ENCODE measurements at places on chromosomes 16 and 17.

DNA sequence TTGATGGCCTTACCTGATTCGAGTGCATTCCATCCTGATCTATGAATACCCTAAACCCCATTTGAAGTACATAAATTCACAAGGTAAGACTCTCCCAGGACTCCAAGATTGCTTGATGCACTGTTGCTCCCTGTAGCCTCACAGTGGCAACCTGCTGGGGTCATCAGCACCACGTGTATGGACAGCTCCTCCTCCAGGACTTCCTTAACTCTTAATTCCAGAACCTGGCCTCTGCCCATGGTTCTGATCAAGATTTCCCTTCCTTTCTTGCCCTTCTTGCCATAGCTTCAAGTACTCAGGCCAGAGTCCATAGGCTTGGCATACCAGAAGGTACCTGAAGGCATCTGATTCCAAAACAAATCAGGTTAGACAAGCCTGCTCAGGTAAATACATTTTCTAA is 34.0 kb upstream of the NLK start:
- DNase-seq, result no peak

- DNase-seq, result no peak
Observed at GRCh38 chr16:3007059-3007956, 5.4 kb upstream of the CLDN9 start.

- no peak for DNase-seq
Observed at GRCh38 chr16:81693041-81693743, 85.9 kb upstream of the PLCG2 start.

DNA sequence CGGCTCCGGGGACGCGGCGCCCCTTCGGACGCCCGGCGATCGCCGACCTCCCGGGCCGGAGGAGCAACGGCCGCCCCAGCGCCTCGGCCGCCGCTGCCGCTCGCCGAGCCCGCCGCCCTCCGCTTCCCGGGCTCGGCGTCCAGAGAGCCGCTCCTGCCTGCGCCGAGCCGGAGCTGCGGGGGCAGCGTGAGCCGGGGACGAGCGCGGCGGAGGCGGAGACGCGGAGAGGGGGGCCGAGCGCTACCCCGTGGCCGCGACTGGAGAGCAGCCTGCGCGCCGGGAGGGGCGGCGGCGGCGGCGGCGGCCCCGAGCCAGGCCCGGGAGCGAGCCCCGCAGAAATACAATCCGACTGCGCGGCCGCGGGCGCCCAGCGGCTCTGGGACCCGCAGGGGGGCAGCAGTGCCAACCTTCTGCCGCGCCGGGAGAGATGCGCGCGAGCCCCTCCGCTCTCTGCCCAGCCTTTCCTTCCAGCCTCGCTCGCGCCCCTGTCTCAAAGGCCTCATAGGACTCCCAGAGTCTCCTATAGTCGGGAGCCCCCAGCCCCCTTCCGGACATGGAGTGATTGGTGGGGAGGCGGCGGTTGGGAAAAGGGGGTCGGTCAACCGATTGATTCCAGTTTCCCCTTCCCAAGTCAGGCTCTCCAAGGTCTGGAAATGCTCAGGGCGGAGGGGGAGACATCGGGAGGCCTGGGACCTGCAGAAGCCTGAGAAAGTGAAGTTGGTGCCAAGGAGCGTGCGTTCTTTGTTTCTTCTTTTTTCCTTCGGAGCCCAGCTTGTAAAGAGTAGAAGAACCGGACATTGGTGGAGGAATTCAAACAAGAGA is 1.0 kb upstream of the SDK2 start:
- DNase-seq, result no peak

GRCh38 chr17:57604771-57605674 is 140.1 kb downstream of the CCDC182 start:
- no peak for DNase-seq

- DNase-seq, result no peak
Observed at GRCh38 chr16:65336160-65336559, 214.3 kb upstream of the CDH11 start.

DNA sequence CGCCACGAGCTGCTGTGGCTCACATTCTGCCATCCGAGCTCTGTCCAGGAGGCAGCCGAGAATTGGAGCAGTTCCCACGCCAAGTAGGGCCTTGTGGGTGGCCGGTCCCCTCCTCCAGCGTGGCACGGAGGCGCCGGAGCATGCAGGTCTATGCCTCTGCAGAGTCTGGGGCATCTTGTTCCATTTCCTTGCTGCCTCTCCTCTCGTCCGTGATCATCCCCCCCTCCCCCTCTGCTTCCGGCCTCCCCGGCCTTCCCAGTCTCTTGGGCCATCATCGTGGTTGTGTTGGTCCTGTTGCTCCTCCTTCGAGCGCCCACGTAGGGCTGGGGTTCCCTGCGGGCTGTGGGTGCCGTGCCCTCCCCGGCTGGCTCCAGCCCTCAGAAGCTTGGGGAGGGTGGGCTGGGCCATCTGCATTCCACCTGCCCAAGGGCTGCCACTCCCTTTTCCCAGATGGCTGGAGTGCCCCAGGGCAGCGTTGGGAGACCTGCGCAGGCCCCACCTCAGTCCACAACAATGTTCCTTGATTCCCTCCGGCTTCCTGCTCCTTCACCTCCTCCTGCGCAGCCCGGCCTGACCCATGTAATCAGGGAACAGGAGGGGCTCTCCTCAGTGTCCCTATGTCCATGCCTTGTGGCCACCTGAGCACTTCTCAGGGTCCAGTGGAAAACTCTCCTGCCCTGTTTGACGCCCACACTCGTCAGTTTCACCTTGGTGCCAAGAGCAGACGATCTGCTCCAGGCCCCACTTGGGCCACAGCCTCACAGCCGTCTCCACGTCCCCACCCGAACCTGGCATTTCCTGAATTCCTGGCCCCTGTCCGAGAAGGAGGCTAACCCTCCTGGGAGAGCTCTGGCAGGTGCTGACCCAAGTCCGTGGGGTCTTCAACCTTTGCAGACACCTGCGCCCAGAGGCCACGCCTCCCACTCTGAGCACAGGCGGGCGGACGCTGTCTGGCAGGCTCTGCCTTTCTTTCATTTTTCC is 37.1 kb downstream of the BAIAP2 start:
- DNase-seq, result no peak

GRCh38 chr17:45366049-45366448 is 49.2 kb upstream of the MAP3K14 start:
- DNase-seq, result no peak

GRCh38 chr16:19001788-19002187 is 18.1 kb downstream of the TMC7 start:
- DNase-seq, result no peak

GRCh38 chr16:31532896-31533295 is 5.2 kb downstream of the AHSP start:
- DNase-seq, result no peak

DNA sequence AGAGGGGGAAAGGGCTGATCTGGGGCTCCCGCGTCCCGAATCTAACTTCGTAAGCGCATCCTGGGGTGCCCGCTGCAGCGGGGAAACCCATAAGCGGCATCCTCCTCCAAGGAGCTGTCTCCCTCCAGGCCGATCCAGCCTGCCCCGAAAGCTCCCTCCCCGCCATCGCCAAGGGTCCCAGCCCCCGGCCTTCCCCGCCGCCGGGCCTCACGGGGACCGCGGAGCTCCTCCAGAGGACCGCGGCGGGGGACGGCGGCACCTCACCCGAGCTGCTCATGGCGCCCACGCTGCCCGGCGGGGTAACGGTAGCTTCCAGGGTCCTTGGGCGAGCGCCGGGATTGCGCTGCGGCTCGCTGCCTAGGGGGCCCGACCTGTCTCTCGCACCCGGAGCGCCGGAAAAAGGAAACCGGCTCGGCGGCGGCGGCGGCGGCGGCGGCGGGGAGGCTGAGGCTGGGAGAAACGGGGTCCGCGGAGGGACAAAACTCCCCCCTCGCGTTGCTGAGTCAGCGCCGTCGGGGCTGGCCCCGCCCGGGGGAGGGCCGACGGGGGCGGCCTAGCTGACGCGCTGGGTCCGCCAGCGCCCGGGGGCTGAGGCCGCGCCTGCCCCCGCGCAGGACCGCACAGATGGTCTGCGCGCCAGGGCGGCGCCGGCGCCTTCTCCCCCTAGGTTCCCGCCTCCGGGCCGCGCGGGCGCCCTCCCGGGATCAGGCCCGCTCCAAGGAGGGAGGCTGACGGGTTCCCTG is at the start of gene BLMH:
Gene BLMH (minus strand): TSS at position 402 of the 743 bp plus-strand sequence. CDS start 125 bp downstream, at position 277.
- DNase-seq, result peak; percentile 74

GRCh38 chr16:4011225-4011939 is 104.9 kb downstream of the ADCY9 start:
- no peak for DNase-seq

DNA sequence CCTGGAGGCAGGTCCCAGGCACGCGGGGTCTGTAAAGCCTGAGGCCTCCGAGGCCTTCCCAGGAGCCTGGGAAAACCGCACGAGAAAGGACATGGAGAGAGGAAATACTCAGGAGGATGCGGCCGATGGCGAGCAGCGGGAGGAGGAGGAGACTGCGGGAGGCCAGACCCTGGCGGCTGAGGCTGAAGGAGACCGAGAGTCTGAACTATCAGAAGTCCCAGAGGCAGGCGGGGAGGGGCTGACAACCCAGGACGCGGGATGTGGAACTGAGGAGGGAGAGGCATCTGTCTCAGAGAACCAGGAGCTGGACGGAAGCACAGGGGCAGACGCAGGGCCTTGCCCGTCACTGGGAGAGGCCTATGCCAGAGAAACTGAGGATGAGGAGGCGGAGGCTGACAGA is 2.4 kb downstream of the APOBR start:
- DNase-seq, result no peak

DNA sequence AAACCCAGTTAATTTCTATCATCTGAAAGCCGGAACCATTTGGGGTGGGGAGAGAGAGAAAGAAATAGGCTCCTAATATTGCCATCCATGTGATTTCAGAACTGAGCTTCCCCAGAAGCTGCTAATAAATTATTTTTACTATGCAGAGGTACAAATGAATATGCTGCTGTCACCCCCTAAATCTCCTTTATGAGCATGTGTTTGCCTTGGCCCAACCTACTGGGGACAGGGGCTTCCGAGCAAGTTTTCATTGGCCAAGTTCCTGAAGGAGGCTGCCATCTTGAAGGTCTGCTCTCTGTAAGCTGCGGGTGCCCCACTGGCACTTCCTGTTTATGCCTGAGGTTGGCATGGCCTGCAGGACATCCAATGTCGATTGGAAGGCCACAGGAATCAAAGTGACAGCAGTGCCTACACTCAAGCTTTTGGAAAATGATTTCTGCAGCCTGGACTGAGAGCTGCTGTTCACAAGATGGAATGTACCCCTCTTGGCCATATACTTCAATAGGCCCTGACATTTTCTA is 194.7 kb downstream of the XYLT1 start:
- no peak for DNase-seq

DNA sequence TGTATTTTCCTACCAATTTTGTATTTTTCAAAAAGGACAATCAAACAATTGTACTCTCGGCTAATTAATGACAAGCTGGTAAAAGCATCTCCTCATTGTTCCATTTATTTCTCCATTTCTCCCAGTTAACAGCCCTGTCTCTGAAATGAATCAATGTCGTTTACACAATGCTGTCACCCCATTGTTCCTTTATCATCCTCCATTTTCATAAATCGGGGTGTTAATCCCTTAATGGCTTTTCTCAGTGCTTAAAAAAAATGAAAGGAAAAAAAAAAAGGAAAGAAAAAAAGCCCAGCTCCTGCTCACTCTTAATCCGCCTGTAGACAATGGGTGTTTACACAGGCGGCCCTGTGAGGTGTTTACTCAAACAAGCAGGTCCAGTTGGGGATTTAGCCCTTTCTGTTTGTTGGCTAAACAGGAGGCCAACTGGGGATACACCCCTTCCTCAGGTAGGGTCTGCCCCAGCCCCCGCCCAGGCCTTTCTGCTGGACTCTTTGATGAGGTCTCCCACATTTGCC is 86.8 kb upstream of the SALL1 start:
- no peak for DNase-seq

- DNase-seq, result no peak
Observed at GRCh38 chr17:43129671-43130010, 4.5 kb upstream of the BRCA1 start.

DNA sequence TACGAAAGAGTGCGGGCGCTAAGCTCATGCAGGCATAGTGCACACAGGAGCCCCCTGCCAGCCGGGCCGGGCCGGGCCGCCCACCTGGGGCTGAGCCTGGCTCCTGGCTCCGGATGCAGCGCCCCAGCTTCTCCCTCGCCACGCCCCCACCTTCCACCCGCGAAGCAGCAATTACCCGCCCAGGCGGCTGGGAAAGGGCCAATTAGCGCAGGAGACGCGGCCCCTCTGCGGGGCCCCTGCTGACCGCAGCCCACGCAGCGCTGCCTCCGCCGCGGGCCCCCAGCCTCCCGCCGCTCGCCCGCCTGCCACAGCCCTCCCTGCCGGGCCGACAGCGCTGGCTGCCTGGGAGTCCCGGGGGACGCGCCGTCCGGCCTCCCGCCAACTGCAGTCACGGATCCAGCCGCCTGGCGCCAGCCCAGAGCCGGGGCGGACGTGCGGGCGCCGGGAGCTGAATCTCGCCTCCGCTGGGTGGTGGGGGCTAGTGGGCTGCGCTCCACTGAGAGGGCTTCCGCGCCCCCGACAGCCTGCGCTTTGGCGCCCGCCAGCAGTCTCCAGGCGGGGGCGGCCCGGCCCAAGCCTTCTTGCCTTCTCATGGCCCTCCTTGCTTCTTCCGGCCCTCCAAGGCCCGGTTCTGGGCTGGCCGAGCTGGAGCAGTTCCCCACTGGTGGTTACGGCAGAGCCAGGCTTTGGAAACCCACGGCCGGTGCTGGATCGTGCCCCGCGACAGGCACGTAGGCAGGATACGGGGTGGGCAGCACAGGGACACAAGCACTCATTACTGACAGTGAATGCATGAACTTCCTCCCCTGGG is 14.9 kb upstream of the CBFB start:
- peak; percentile 68 for DNase-seq

DNA sequence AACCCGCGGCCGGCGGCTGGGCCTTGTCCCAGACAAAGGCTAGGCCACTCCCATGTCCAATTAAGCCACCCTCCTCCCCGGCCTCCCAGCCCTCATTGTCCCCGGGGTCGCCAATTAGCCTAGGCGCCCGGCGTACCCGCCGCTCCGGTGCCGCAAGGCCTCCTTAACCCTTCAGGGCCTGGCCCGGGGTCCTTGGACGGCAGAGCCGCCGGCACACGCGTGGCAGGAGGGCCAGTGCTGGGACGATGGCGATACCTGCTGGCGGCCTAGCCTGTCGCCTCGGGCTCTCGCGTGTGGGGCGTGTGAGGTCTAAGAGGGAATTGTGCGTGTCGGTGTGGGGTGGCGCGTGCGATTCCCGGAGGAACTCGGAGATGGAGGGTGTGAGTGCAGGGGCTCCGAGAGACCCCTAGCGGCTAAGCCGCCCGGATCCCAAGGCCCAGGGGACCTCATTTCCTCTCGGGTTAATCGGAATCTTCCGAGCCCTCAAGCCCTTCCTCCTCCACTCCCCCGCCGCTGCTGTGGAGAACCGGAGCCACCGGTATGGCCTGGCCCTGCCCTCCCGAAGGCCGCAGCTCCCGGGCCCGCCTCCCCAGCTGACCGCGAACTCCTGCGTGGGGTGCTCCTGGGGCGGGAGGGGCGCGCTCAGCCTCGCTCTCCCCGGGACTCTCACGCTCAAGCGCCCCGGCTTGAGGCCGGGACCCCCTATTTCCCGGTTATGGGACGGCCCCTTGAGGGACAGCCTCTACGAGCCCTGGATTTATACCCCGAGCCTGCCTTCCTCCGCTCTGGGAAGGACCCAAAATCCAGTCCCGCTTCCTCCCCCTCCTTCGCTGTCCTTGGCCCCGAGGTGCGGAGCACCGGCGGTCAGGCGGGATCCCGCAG is 11.9 kb downstream of the TBX2 start:
- DNase-seq, result no peak

All from activated CD8-positive, alpha-beta memory T cell treated with anti-CD3 and anti-CD28 coated beads for 48 hours (primary cell).